Stimulated activated CD4-positive, alpha-beta T cell treated with anti-CD3 and anti-CD28 coated beads, Interleukin-4, amount 100 ng/mL, for 4 hours (primary cell): ENCODE measurements at places on chromosomes 16 and 17.

DNA sequence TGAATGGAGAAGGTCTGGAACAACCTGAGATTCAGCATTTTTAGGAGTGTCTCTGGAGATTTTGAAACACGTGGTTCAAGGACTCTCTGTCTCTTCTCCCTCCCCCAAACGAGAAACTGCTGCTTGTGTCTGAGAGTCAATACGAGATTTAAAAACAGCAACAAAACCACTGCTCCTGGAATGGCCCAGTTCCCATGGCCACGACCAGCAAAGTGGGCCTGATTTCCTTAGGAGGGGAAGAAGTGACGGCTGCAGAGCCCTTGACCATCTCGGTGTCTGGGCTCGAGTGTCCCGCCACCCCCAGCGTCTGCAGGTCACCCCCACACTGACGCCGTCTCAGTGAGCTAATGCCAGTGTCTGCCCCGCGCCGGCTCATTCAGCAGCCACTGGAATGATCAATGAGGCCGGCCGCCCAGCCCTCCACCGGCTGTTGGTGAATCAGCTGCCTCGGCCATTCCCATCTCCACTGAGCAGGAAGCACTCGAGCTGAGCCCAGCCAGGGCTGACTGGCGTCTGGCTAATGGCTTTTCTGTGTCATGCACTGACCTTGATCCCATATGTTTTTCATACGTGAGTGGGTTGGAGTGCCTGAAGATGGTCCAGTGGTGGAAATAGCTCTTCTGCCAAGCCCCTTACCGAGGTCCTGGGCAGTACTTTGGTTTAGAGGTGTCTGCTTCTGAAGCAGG lies 151.8 kb downstream of the PITPNC1 start:
- DNase-seq: no peak

GRCh38 chr16:84640145-84640544 lies 8.2 kb upstream of the KLHL36 start:
- no peak for DNase-seq

DNA sequence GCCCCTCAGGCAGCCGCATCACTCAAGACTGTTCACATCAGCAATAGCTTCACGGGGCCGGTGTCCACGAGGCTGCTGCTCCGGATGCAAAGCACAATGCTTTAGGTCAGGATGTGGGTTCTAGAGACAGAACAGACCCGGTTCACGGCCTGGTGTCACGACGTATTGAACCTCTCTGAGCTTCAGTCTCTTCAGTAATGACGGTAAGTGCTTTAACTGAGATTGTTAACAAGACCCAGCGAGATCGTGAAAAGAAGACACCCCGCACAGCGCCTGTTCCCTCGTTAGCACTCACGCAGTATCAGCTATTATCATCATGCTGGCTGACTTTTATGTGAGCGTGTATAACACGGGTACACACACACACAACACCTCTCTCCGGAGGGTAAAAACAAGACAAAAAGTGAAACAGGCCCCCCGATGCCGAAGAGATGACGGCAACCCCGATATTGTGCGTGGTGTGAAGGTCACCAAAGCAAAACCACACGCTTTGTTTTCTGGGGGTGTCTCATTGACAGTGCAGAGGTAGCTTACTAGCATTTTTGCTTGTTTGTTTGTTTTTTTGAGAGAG lies 21.4 kb upstream of the ABR start:
- peak; percentile 15 for DNase-seq

GRCh38 chr17:13635951-13636350 lies 34.2 kb upstream of the HS3ST3A1 start:
- no peak for DNase-seq

DNA sequence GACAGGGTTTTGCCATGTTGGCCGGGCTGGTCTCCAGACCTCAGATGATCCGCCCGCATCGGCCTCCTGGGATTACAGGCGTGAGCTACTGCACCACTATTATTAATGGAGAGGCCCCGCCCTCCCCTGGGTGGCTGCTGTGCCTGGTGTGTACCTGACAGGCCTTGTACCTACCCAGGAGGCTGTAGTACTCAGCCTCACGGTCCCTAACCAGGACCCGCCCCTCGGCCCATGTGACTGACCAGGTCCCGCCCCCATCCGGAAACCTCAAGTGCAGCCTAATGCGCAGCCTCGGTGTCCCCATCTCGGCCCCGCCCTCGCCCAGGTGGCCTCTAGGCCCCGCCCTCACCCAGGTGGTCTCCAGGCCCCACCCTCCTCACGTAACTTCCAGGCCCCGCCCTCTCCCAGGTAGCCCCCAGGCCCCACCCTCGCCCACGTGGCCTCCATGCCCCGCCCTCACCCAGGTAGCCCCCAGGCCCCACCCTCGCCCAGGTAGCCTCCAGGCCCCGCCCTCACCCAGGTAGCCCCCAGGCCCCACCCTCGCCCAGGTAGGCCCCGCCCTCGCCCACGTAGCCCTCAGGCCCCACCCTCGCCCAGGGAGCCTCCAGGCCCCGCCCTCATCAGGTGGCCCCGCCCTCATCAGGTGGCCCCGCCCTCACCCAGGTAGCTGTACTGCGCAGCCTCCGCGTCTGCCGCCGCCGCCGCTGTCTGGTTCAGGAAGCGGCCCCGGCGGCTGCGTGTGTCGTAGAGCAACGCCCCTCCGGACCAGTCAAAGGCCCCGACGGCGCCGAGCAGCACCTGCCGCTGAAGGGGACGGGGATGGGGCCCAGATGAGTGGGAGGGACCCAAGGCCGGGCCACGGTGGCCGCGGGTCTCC lies 31.0 kb downstream of the HASPIN start:
- DNase-seq: peak; percentile 63

DNA sequence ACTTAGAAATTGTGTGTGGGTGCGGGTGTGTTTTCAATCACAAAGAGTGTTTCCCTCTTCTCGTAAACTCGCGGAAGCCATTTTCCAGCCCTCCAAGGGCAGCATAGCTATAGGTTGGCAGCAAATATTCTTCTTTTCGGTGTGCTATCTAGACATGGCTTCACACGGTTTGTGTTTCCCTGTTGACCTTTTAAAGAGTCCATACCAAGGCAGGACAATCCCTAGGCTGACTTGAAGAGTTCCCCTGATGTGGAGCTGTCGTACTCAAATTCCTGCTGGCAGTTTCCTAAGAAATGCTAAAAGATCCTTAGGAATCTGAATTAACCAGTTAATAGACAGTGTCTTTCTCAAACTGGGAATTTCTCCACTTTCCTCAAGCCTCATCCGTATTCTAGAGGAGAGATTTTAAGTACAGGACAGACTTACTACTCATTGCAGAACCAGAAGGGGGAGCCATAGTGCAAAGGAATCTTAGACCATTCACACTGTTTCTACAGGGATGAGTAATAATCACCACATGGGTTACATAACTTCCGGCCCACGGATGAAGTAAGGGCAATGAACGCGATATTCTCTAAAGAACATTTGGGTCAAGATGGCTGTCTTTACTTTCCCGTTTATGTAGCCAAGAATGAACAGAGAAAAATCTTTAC lies 288.6 kb upstream of the ELAC2 start:
- DNase-seq: no peak

DNA sequence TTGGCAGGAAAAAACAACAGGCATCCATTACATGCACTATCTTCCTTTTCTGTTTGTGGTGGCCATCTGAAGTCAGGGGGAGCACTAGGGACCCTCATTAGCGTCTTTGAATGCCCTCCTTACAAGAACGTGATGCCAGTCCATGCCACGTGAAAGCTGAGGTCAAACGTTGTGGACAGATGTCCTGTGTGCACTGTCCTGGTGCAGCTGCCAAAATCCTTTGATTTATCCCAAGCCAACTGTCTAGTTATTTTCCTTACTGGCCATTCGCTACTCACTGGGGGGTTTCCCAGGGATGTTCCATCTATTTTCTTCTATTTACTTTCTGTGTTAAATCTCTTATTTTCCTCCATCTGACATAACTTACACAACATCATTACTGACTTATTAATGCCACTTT lies 135.7 kb downstream of the ABCA8 start:
- no peak for DNase-seq

DNA sequence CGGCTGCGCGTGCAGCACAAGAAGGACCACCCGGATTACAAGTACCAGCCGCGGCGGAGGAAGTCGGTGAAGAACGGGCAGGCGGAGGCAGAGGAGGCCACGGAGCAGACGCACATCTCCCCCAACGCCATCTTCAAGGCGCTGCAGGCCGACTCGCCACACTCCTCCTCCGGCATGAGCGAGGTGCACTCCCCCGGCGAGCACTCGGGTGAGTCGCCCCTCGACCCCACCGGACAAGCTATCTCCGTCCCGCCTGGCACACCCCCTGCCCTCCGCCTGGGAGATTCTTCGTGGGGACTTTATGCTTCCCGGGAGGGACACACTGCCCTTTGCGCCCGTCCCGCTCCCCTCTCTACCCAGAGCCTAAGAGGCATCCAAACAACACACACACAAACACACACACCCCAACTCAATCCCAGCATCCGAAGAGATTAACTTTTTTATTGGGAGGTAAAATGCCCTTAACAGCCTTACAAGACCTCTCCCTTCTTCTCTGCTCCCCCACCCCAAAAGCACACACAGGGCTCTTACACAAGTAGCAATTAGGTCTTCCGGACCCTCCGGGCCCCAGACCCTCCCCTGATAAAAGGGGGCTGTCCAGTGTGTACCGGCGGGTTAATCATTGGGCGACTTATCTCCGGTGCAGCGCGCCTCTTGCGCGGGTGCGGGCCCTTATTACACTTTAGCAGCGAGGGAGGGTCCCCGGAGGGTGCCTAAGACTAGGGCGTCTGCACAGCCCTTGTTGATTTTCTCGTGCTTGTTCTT lies 2.1 kb downstream of the SOX9 start:
- no peak for DNase-seq

GRCh38 chr16:75218256-75219076 lies at the start of gene CTRB1:
Gene CTRB1 (plus strand): TSS chr16:75218988. CDS start chr16:75219008, 20 bp downstream.
- DNase-seq: no peak

DNA sequence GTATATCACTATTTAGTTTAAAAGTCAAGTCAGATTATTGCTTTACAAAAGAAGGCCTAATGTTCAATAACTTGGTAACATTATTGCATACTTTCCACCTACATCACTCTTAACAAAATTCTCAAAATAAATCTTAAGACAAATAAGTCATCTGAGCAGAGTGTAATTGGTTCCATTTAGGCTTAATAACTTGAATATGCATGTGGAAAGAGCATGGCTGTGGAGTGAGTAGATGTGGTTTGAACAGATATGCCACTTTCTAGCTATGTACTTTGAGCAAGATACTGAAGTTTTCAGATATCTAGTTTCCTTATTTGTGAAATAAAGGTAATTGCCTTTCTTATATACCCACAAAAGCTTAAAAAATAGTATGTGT lies 6.7 kb upstream of the EVI2A start:
- DNase-seq: no peak

DNA sequence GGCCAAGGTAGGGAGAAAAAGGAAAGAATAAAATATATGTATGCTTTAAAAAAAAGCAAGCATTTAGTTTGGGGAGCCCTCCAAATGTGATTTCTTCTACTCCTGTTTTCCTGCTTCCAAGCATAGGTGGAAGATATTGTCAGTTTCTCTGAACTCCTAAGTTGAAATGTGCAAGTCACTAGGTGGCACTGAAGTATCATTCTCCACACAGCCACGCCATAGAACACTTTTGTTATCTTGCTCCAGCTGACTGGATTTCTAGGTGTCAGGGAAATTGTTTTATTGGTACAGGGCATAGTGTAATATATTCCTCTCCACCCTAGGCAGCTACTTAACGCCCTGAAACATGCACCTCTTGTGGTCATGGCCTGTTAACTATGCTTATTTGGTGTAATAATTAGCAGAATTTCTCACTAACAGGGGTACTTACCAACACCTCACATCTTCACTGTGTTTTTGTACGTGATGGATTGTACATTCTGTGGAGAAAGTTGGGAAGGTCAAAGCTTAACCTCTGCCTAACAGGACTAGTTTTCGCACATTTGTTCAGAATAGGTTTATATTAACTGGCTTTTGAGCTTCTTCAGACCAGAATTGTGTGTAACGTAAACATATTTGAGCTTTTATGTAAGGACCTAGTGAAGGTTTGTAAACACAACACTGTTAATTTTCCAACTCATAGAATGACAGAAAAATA lies 69.3 kb downstream of the FTO start:
- no peak for DNase-seq

DNA sequence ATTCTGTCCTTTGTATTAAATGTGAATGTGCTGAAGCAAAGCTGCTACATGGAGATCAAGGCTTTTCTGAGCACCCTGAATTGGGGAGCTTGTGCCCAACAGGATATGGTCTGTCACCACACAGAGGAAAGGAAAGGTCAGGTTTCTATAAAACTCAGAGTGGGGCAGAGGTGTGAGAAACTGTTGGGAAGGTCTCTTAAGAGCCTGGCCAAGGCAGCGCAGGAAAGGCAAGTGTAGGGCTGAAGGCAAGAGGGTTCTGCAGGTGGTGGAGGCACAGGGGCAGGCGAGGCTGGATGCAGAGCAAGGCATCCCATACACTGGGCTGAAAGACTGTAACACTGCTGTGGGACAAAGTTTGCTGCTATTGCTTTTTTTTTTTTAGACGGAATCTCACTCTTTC lies 8.1 kb downstream of the COX6A2 start:
- DNase-seq: no peak

DNA sequence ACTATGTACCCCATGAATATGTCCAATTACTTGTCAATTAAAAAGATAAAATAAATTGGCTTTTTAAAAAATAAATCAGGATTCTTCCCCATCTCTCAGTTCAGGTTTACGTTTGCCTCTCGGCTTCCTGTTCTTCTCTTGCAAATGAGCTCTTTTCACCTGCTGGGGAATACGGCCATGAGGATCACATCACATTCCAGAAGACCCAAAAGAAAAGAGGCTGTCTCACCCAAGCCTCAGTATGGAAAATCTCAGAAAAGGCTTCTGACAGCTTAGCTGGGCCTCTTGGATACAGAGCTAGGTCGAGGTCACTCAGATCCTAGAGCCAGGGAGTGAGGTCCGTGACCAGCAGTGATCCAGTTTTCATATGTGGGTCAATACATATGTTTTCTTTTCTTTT lies 171.2 kb upstream of the SDK2 start:
- DNase-seq: no peak

- no peak for DNase-seq
Measured at GRCh38 chr16:88385831-88386815, 3.4 kb downstream of the ZNF469 start.
